ENCODE measurements at places on chromosomes 12 and 14.

DNA sequence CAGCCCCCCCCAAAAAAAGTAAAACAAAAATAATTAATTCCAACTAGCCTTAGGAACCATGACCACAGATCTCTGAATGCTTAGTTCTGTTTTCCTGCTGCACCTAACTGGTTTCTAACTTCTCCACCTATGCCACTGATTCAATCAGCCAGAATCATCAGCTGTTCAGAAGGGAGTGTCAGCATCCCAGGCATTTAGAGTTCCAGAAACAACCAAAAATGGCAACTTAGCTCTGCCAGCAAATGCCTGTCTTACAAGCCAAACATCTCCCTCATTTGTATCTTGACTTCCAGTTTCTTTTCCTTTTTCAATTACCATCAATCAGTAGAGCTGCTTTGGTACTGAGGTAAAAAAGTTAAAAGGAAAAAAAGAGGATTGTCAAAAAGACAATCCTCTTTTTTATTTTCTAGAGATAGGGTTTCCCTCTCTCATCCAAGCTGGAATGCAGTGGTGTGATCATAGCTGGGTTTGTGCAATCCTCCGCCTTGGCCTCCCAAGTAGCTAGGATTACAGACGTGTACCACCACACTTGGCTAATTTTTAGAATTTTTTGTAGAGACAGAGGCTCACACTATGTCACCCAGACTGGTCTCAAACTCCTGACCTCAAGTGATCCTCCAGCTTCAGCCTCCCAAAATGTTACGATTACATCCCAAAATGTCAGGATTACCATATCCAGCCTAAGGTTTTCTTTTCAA lies 45.2 kb upstream of the ISM2 start:
- no peak for DNase-seq

- no peak for DNase-seq
Observed at GRCh38 chr12:122959566-122960192, 6.6 kb downstream of the ABCB9 start.

- no peak for DNase-seq
Observed at GRCh38 chr14:92539875-92540274, 26.3 kb downstream of the RIN3 start.

DNA sequence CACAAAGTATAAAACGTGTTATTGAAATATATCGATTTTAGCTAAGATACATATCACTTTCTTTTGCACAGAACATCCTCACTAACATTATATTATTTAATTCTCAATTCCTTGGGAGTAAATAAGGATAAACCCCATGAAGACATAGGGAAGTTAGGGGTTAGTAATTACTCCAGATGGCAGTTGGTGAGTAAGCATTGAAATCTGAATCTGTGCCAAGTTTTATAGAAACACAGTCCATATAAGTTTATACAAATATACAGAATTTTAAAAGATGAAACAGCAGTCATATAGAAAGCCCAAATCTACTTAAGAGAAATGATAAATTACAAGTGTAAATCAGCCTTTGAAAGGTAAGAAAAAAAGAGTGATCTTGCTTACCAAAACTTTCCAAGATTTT lies 200.4 kb upstream of the SYT10 start:
- no peak for DNase-seq

DNA sequence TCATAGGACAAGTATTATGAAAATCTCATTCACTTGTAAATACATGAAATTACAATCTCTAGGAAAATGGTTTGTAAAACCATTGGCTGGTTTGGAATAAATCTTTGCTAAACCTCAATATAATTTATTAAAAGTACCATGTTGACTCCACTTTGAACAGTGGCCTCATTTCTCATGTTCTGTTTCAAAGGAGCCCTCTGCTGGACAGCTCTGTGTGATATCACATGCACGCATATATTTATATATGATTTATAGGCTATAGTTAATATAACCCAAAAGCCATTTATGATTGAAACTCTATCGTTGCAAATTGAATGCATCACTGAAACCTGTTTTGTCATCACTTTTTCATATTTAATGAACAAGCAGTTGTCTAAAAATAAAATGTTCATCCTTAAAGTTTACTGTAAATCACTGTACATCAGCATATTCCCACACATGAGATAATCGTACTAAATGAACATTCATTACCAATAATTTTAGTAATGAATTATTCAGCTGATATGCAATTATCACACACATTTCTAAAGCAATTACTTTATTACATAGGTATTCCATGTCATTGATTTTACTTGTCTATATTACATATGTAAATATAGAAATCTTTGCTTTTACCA lies 493.8 kb downstream of the NPAS3 start:
- no peak for DNase-seq

- DNase-seq = no peak
Observed at GRCh38 chr12:14505626-14506596, 61.8 kb downstream of the PLBD1 start.

DNA sequence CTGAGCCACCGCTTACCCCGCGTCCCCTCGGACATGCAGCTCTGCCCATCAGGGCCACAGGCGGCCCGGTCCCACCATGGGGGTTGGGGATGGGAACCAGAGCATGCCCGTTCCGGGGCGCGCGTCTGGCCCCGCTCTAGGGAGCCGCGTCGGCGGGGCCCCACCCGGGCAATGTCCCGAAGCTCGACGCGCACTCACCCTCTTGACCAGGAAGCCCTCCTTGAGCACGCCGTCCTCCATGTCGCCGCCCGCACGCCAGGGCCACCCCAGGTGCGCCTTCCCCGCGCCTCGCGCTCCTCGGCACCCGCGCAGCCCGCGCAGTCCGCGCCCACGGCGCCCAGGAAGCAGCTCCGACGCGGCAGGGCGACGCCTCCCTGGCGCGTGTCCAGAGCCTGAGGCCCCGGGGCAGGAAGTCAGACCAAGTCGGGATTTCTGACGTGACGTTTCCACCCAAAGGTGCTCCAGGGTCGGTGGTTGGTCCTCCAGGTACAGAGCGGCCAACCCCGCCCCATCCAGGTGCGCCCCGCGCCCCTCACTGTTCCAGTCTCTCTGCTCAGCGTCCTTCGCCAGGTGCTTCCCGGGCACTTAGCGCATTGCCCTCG lies at the start of gene PLEK2:
TSS of gene PLEK2 (minus strand) at position 346 of the 602 bp plus-strand sequence. CDS start at position 240, 106 bp downstream.
- no peak for DNase-seq

- no peak for DNase-seq
Observed at GRCh38 chr12:124603831-124604251, 36.4 kb upstream of the NCOR2 start.

DNA sequence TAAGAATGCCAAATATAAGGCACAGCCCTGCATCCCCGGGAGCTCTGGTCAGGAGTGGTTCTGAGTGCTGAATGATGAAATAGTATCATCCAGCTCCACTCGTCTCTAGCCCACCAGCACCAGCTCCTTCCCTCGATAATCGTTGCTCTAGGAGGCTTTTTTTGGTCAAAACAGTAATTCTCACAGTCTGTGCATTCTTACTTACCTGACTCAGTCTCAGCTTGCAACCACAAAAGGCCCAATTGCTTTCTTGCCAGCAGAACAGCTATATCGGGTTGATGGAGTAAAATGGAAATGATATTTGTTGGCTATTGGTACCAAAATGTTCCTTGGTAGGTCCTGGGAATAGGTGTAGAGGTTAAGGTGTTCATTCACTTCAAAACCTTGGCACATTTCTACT lies 94.8 kb downstream of the BMP4 start:
- DNase-seq = no peak

- no peak for DNase-seq
Observed at GRCh38 chr14:86020841-86021240, 490.9 kb downstream of the FLRT2 start.

DNA sequence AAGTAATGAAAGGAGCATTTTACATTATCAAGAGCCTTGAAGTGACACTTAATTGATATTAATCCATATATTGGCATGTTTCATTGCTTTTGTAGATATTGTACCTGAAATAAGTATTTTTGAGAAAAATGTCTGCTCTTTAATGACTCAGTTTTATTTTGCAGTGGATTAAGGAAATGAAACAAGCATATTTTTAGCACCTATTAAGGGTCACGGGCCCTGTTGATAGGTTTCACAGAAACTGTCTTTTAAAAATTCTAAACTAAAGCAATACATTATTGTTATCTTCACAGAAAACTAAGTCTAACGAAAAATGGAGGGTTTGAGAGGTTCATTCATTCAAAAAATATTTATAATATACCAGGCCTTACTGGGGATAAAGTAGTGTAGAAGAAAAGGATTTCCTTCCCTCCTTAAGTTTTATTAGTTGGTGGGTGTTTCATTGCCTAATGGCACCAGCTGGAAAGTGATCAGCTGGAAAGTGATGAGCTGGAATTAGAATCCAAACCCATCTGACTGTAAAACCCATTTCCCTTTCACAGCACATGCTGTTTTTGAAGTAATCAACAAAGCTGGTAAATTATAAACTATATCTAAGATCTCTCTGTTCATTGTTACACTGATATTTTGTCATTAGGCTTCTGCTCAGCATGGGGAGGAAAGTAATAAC lies 54.2 kb downstream of the PTPRQ start:
- no peak for DNase-seq

GRCh38 chr12:121403721-121404120 lies 3.8 kb downstream of the RNF34 start:
- DNase-seq = no peak

GRCh38 chr12:104502638-104503037 lies 45.9 kb downstream of the CHST11 start:
- DNase-seq = no peak
